ENCODE measurements at places on chromosomes 3 and 15.

DNA sequence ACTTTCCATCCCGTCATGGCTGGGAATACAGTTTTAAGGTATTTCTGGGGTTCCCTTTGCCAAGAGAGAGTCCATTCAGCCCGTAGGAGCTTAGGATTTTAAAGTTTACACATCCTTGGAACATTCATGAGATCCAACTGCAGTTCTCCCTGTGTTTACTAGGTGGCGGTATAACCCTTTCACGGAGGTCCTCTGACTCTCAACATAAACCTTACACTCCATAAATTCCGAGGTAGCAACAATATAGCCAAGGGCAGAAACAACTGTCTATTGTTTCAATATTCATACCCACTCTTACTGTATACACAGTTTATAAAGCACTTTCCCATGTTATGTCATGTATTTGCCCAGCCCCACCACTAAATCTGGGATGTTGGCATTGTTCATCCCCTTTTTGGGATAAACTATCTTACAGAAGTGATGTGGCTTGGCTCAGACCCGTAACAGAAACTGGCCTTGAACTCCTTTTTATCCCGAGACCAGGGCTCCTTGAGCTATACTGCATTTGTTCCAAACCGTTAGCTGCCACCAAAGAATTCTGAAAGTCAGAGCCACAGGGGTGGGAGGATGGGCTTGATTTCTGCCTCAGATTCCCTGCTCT is 69.2 kb upstream of the COL6A5 start:
- no peaks in the 10 kb centered on the region for H3K36me3 ChIP-seq
- no peak for DNase-seq
- H3K4me3 ChIP-seq: no peak overlapping the region
- no peaks in the 10 kb centered on the region for H3K4me1 ChIP-seq
- H3K27ac ChIP-seq: no peak overlapping the region

- no peaks in the 10 kb centered on the region for H3K36me3 ChIP-seq
- H3K27me3 ChIP-seq: no peaks in the 10 kb centered on the region
- H3K4me1 ChIP-seq: no peaks in the 10 kb centered on the region
These were observed 20.4 kb downstream of the COLQ start for GRCh38 chr3:15501126-15501525.

DNA sequence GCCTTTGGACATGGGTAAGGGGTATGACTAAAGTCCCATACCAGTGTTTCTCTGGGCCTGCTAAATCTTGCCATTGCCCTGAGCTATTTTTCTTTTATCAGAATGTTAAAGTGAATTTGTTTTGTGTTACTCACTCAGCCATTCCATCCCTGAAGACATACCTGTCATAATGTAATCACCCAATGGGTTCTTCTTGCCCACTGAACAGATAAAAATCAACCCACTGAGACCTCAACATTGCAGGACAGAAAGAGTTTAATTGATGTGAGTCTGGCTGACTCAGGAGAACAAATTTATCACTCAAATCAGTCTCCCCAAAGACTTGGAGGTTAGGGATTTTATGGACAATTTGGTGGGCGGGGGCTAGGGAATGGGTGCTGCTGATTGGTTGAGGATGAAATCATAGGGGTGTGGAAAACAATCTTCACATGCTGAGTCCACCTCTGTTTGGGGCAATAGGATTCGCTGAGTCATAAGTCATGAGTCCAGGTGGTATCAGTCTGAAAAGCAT is 47.4 kb downstream of the ILDR1 start:
- H3K27me3 ChIP-seq: no peaks in the 10 kb centered on the region
- no peak overlapping the region for H3K27ac ChIP-seq
- H3K4me1 ChIP-seq: peaks cover 15% of the 10 kb centered on the region
- DNase-seq: no peak
- no peaks in the 10 kb centered on the region for H3K36me3 ChIP-seq

DNA sequence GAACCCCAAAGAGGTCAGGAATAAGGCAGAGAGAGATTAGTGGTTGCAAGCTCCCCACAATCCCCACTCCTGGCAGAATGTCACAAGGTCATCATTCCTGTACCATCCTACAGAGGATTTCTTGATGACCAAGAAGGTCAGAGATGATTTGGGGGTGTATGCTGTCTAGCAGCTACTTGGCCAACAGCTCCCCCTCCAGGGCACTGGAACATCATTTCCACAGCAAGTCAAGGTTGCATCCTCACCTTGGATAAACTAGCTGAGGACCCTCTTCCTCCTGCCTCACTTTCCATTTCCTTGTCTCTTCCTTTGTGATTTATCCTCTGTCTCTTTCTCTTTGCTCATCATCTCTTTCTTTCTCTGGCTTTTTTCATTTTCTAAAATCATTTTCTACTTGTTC is 106.3 kb downstream of the PROS1 start:
- H3K36me3 ChIP-seq: no peaks in the 10 kb centered on the region
- no peak overlapping the region for H3K27ac ChIP-seq
- H3K4me3 ChIP-seq: no peak overlapping the region
- no peaks in the 10 kb centered on the region for H3K4me1 ChIP-seq
- no peaks in the 10 kb centered on the region for H3K27me3 ChIP-seq

- H3K36me3 ChIP-seq: no peaks in the 10 kb centered on the region
- H3K27me3 ChIP-seq: no peaks in the 10 kb centered on the region
- no peak overlapping the region for H3K27ac ChIP-seq
These were observed 549.8 kb upstream of the AGTR1 start for GRCh38 chr3:148147903-148148302.

- H3K36me3 ChIP-seq: no peaks in the 10 kb centered on the region
- no peak overlapping the region for H3K4me3 ChIP-seq
- DNase-seq: no peak
- no peak overlapping the region for H3K27ac ChIP-seq
These were observed 37.8 kb upstream of the TASOR start for GRCh38 chr3:56720849-56721248.

DNA sequence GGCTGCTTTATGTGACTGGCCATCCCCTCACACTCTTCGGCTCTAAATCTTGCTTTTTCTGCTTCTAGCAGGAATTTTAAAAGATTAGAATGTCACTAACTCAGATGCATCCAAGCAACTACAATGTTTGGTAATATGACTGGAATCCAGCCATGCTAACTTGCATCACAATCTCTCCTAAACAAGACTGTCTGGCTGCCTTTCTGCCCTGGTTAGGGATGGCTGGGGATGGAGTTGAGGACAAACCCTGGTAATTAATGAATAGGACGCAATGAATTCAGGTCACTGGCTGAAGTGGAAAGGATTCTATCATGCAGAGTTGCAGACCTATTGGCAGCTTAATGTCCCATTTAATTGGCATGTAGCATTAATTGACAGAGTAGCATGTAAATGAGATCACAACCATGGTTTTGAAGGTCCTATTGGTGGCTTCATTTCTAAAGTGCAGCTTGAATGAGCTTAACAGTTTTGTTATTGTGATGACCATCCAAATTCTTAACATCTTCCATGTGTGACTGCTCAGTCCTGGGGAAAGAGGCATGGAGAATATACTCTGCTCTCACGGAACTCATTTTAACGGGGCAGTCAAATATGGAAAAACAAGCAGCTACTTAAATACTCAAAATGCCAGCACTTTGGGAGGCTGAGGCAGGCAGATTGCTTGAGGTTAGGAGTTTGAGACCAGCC is 21.7 kb downstream of the NMNAT3 start:
- DNase-seq: no peak
- no peak overlapping the region for H3K4me3 ChIP-seq
- H3K27ac ChIP-seq: no peak overlapping the region
- H3K27me3 ChIP-seq: no peaks in the 10 kb centered on the region
- H3K4me1 ChIP-seq: no peaks in the 10 kb centered on the region

GRCh38 chr15:26870346-26870745 is 3.5 kb downstream of the GABRA5 start:
- H3K4me1 ChIP-seq: peaks cover 7% of the 10 kb centered on the region
- no peaks in the 10 kb centered on the region for H3K36me3 ChIP-seq
- no peaks in the 10 kb centered on the region for H3K27me3 ChIP-seq
- DNase-seq: no peak
- H3K4me3 ChIP-seq: no peak overlapping the region

DNA sequence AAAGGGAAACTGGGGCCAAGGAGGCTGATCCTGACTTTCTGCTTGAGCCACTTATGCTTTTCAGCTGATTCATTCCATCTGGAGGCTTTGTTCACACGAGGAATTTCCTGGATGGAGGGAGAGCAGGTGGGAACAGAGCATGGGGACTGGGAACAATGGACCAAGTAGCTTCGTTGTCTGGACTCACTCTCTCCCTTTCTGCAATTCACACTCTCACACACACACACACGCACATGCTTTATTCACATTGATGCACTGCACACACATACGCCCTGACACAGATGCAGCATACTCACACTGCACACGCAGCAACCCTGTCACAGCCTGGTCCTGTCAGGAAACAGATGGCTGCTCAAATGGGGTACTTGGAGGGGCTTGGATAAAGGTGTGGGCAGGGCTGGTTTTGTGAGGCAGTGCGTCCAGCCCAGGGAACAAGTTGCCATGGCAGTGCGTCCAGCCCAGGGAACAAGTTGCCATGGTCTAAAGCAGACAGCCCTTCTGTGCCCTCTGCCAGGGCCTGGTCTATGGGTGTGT is 19.8 kb upstream of the CHCHD6 start:
- no peaks in the 10 kb centered on the region for H3K36me3 ChIP-seq
- H3K27me3 ChIP-seq: no peaks in the 10 kb centered on the region
- no peak for DNase-seq
- no peak overlapping the region for H3K4me3 ChIP-seq
- H3K27ac ChIP-seq: no peak overlapping the region

- no peaks in the 10 kb centered on the region for H3K4me1 ChIP-seq
- no peak overlapping the region for H3K27ac ChIP-seq
- no peak overlapping the region for H3K4me3 ChIP-seq
- no peak for DNase-seq
- no peaks in the 10 kb centered on the region for H3K27me3 ChIP-seq
- H3K36me3 ChIP-seq: no peaks in the 10 kb centered on the region
These were observed 9.6 kb downstream of the UBP1 start for GRCh38 chr3:33430571-33430970.

DNA sequence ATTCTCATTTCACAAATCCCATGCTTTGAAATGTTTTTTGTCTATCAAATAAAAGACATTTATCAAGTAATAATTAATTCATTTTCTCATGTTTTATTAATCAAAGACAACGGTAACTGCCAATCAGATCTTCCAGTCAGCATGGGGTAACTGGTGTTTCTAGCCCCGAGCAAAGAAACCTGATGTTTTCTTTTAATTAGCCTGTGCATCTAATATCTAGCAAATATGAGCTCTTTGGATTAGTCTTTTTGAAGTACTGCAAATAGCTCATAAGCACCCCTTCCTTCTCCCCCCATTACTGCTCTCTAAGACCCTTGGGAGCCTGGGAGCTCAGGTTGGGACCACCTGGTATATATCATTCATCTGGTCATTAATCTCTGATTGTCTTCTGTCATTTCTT is 43.1 kb upstream of the SRGAP3 start:
- DNase-seq: no peak
- no peaks in the 10 kb centered on the region for H3K27me3 ChIP-seq
- no peak overlapping the region for H3K4me3 ChIP-seq
- H3K4me1 ChIP-seq: no peaks in the 10 kb centered on the region
- H3K36me3 ChIP-seq: no peaks in the 10 kb centered on the region

DNA sequence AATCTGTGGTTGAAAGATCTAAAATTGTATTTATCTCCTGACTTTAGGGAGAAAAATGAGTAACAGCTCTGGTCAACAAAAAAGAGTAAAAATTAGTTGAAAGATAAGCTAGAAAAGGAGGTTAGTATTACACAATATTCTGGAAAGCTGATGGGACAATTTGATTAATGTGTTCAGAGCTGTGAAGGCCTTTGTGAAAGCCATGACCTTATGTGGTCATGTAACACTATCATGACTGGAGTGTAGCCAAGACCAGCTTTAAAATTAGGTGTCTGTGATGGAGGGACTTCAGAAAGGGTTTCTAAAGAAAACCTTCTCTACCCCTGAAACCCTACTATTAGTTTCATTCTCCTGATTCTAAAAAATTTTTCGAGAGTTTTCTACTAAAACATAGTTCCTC is 127.2 kb downstream of the NFKBIZ start:
- H3K36me3 ChIP-seq: no peaks in the 10 kb centered on the region
- no peaks in the 10 kb centered on the region for H3K27me3 ChIP-seq
- H3K4me3 ChIP-seq: no peak overlapping the region
- no peak for DNase-seq
- H3K4me1 ChIP-seq: no peaks in the 10 kb centered on the region
- H3K27ac ChIP-seq: no peak overlapping the region

DNA sequence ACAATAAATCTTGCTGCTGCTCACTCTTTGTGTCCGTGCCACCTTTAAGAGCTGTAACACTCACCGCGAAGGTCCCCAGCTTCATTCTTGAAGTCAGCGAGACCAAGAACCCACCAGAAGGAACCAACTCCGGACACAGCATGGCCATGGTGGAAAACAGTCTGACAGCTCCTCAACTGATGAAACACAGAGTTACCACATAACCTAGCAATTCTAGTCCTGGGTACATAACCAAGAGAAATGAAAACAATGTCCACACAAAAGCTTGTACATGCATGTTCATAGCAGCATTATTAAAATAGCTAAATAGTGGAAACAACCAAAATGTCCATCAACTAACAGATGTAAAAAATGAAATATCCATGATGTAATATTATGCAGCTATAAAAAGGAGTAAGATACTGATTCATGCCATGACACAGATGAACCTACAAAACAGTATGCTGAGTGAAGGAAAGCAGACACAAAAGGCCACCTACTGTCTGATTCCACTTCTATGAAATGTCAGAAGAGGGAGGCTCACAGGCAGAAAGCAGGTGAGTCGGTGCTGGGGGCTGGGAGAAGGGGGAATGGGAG is 36.8 kb downstream of the VGLL4 start:
- H3K27ac ChIP-seq: no peak overlapping the region
- H3K4me3 ChIP-seq: no peak overlapping the region
- DNase-seq: no peak
- no peaks in the 10 kb centered on the region for H3K27me3 ChIP-seq
- H3K36me3 ChIP-seq: no peaks in the 10 kb centered on the region

DNA sequence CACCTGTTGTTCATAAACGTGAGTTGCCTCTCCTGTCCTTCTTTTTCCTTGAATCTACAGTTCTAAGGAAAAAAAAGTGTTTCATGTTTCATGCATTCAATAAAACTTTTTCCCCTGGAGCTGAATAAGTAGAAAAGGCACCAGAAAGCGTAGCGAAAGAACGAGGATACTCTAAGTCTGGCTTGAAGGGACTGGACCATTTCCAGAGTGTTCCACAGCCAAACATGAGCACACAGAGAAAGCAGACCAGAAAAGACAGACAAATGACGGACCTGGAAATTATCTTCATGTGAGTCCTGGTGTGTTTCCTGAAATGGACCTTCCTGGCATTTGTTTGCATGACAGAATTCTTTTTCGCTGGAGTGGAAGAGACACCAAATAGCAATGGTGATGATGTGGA is 204.7 kb downstream of the SV2B start:
- no peak for DNase-seq
- no peak overlapping the region for H3K4me3 ChIP-seq
- no peaks in the 10 kb centered on the region for H3K4me1 ChIP-seq
- no peaks in the 10 kb centered on the region for H3K36me3 ChIP-seq

- no peak for DNase-seq
- no peak overlapping the region for H3K4me3 ChIP-seq
- no peaks in the 10 kb centered on the region for H3K36me3 ChIP-seq
- no peaks in the 10 kb centered on the region for H3K4me1 ChIP-seq
- H3K27ac ChIP-seq: no peak overlapping the region
- no peaks in the 10 kb centered on the region for H3K27me3 ChIP-seq
These were observed 303.8 kb upstream of the CDIN1 start for GRCh38 chr15:36275656-36276055.

Data from prostate gland (tissue), 2 donors.